Heart left ventricle (tissue), 16 donors: ENCODE measurements at places on chromosomes 2 and 18. TPM values are rescaled to one million over a fixed set of nuclear protein-coding genes. Genes with fewer than 3 reads are reported as not detected.
A peak's percentile ranks its signal among the peaks of the same experiment; 100 is the strongest.

Gene CTLA4
- not detected for total RNA-seq

Gene NAT8
- total RNA-seq: not detected

Gene RNU2-63P
- not detected for total RNA-seq

Gene CPO
- not detected for total RNA-seq

Gene LOXL3
- total RNA-seq: 3.1 TPM

Gene DDX18
- 27.8 TPM for total RNA-seq

Gene FTCDNL1
- total RNA-seq: 0.83 TPM

Gene GREB1
- total RNA-seq: 5.7 TPM

Gene GATA6
- total RNA-seq: 90.3 TPM

Gene CCDC148
- total RNA-seq: 1.2 TPM

DNA sequence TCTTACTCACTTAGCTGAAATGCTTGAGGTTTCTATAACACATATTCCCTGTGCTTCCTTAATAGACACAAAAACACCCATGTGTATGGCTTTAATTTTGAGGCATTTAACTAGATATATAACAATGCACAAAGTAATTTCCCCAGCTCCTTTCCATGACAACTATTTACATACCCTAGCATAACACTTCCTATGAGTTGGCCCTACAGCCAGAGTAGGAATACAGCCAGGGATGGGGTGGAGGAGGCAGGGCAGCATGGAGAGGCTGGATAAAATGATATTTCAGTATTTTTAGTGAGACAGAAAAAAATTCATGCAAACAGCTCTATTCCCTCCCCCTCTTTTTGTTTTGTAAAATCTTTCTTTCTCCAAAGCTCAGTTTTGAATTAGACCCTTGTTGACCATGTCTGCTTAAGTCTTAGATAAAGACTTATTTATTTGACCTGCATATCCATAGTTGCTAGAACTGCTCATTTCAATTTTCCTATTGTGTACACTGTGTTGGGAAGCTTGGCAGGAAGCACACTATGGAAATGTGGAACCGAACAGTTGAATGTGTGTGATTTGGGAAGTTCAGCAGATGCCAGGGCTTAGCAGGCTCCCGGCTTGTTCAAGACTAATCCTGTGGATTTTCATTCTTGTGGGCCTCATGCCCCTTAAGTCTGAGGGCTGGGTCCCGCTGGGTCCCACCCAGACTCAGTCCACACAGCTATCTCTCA lies 11.2 kb upstream of the B3GNT2 start:
- no peak for DNase-seq

DNA sequence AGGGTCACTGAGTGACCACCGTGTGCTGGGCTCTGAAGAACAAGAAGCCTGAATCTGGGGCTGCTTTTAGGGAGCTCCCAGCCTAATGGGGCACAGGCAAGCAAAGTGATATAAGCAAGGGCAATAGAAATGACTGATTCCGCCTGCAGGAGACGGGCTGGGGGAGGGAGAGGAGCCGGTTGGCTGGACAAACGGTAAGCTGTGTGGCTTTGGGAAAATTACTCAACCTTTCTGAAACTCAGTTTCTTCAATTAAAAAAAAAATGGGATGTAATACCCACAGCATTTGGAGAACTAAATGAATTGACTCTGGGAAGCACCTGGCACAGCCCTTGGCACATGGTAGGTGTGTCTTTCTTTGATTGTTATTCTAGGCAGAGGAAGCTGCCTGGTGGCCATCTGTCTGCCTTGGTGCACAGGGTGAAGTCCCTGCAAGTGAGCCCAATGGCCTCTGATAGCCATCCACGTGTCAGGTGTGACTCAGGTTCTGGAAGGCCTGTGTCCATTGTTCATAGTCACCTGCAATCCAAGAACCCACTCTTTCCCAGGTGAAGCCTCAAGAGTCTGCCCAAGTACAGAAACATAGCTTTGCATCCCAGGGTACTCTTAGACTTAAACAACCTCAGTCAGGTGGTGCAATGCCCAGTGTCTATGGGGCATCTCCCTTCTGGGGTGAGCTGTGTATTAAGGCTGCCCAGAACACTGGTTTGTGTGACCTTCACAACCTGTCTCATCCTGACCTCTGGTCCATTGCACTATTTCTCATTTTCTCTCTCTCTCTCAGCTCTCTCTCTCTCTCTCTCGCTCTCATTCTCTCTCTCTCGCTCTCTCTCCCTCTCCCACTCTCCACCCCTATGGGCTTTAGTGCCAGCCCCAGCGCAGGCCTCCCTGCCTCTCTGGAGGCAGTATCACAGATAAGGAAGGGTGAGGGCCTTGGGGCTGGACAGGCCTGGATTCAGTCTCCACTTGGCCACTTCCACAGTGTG lies 30.0 kb upstream of the NTSR2 start:
- DNase-seq: no peak

DNA sequence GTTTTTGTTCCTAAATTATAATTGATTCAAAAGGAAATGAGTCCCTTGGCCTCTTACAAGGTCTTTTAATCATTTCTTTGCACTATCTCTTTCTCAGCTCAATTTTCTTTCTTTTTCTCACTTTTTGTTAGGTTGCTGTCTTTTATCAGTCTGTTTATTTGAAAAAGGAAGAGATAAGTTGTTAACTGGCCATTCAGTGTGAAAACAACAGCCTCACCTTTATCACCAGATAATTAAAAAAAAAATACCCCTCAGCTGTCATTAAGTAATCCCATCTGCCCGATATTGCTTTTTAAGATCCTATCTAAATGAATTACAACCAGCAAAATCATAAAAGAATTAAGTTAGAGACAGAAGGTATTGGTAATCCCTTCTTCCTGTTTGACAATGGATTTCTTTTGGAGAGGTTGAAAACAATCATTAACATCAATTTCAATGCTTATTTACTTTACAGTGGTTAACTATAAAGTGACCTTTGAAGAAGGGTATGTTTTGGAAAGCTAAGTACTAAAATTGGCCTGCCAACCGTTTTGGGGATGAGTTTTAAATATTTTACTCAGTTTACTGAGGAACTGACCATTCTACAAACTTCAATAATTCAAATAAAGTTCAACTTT lies 104.9 kb downstream of the TGIF1 start:
- DNase-seq: no peak

GRCh38 chr2:96142217-96143113 lies 2.8 kb downstream of the DUSP2 start:
- peak; percentile 62 for DNase-seq

GRCh38 chr2:198441901-198442300 lies 637.5 kb downstream of the PLCL1 start:
- no peak for DNase-seq

- DNase-seq: no peak
These were observed 63.3 kb upstream of the AGAP1 start for GRCh38 chr2:235430366-235431083.

DNA sequence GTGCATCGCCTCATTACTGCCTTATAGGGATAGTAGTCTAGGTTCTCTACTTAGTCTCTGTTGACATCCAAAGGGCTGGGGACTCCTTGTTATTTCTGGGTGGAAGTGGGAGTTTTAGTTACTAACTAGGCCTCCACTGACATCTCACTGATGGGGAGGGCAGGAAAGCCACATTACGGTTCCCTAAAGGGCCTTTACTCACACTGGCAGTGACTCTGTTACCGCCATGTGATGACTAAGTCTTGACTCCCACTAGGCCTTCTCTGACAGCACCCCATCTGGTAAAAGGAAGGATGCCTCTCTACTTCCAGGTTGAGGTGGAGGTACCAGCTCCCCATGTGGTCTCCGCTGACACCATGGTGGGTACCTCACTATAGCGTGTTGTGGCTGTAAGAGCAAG lies 14.0 kb upstream of the BCL2L11 start:
- no peak for DNase-seq

- DNase-seq: no peak
These were observed 85.0 kb upstream of the LINC00305 start for GRCh38 chr18:64233851-64234250.

GRCh38 chr2:10124538-10125045 lies 2.1 kb downstream of the RRM2 start:
- no peak for DNase-seq

GRCh38 chr2:105635564-105635963 lies 109.1 kb upstream of the NCK2 start:
- DNase-seq: no peak

DNA sequence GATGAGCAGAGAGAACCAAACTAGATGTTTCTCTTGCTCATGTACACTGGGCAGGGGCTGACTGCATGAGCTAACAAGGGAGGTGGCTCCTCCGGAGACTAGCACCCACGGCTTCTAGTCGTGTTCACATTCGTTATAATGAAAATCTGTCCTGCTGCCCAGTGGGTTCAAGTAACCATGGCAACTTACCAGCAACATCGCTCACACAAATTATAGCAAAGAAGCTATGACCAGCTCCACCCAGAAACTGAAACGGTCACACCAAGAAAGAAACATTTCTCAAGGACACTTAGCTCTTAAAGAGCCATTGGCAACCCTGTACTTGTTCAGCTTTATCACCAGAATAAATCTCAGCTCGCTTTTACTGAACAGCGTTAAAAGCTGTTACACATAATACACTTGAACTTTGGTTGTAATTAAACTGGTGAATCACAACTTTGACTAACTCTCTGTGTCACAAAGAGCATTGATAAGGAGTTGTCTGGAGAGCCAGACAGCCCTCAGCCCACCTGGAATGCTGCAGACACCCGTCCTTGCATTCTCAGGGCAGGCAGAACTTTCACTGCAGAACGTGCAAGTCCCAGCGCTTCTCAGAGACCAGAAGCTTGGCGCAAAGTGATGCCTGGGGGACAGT lies 141.2 kb downstream of the PID1 start:
- peak; percentile 30 for DNase-seq

GRCh38 chr2:122681626-122682025 lies 926.2 kb downstream of the TSN start:
- no peak for DNase-seq

DNA sequence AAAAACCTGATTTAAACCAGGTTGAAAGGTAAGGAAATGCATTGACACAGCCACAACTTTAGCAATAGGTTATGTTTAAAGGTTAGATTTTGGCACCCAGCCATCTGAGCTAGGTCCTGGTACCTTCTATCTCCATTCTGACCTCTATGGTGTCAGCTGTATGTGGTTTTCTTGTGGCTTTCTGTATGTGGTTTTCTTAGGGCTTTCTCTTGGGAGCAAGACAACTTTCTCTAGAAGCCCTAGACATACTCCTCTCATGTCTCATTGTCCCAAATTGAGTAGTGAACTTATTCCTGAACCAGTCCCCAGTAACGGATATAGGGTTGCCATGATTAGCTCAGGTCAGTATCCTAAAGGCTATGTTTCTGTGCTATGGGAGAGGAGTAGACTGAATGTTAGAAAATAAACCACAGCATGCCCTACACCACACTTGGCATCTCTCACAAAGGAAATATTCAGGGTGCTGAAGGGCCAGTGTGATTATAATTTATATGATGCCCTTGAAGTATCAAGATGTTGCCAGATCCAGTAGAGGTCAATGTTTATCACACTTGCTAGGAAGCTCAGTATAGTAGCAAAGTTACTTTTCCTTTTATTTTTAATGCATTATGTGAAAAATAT lies 176.1 kb downstream of the CAPN13 start:
- no peak for DNase-seq

DNA sequence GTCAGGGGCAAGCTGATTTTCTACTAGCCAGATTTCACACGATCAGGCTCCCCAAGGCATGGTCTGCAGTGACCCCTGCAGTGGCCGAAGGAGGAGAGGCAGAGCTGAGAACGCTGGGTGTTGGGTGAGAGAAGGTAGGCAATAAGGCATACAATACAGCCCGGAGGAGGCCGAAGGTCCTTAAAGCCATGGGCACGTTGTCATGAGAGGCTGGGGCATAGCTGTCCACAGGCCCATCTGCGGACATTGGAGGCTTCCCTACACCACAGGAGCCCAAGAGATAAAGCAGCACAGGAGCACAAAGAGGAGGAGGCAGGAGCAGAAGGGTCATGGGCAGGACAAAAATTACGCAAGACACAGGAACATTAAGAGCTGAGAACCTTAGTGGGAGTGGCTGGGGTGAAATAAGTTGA lies 16.7 kb upstream of the BZW1 start:
- no peak for DNase-seq
